ENCODE measurements at places on chromosomes 3 and 15.

DNA sequence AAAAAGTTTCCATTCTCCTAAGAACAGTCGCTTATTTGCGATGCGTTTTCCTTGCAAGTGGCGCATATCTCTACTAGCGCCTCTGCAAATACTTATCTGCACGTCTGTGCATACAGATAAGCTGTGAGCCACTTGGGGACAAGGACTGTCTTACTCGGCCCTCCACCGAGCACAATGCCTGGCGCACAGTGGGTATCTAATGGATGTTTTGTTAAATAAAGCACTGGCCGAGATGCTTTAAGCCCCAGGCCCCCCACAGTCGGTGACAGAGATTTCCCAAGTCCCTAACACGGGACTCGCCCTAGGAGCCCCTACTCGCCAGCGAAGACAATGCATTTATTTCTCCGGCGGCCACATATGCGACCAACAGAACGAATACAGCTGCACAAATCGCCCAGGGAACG, 503 bp downstream of the HLTF start:
- DNase-seq, result peak; percentile 56

- peak; percentile 74 for DNase-seq
Observed at GRCh38 chr15:89647191-89647851, 7.9 kb downstream of the KIF7 start.

GRCh38 chr3:121863801-121864200, 28.8 kb downstream of the EAF2 start:
- DNase-seq, result no peak

- DNase-seq, result no peak
Observed at GRCh38 chr3:151539599-151539998, 78.7 kb upstream of the IGSF10 start.

Measured in tongue (tissue), 3 donors.